Anterior cingulate cortex (tissue), 58 donors: ENCODE measurements at places on chromosomes 4 and X.

DNA sequence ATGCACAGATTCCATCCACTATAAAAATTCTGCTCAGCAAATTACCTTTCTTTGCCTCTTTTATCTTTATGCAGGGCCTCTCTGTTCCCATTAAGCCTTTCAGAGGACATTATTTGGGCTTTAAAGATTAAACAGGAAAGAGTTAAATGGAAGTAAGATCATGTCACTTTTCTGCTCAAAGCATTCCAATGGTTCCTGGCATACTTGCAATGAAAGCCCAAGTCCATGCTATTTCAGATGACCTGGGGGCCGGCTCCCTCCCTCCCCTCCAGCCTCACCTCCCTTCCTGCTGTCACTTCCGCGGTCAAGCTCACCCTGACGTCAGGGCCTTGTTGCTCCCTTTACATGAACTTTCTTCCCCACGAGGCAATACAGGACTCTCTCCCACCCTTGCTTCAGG, 125.5 kb downstream of the C4orf51 start:
- no peak for DNase-seq

GRCh38 chr4:24768604-24769003, 26.8 kb upstream of the SOD3 start:
- DNase-seq: no peak

DNA sequence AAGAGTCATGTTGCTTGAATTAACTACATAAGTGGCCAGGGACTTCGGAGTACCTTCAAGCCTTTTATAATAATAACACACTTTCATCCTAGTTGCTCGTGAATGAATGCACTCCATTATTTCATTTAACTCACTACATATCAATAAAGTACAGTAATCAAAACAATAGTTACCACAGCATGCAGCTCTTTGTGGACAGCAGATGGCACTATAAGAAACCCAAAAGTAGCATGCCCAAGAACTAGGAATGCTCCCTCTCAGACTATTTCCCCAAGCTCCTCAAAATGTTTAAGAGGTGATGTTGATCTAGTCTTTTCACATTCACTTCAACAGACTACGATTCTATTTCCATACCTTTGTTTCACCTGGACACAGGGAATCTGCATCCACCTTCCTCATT, 500.8 kb upstream of the DIAPH2 start:
- DNase-seq: no peak

DNA sequence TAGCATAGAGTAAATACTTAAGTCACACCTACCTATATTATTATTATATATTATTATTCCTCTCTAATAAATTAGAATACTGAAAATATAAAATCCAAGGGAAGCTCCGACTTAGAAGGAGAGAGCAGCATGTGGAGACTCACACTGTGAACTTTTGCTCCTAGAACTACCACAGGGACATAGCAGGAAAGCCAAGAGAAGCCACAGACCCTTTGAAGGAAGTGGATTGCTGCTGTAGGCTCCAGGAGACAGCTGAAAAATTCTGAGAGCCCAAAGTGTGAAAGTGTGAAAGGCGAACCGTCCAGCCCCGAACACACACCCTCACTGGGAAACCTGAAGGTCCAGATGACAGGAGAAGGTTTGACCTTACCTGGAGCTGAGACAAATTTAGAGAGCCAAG, 177.0 kb downstream of the FAM13A start:
- no peak for DNase-seq

- DNase-seq: no peak
Measured at GRCh38 chr4:169312690-169313422, 42.1 kb upstream of the SH3RF1 start.

GRCh38 chr4:38688676-38689355, 24.8 kb downstream of the KLF3 start:
- no peak for DNase-seq

GRCh38 chrX:155998116-155998515, 620 bp downstream of the IL9R start:
- DNase-seq: no peak

DNA sequence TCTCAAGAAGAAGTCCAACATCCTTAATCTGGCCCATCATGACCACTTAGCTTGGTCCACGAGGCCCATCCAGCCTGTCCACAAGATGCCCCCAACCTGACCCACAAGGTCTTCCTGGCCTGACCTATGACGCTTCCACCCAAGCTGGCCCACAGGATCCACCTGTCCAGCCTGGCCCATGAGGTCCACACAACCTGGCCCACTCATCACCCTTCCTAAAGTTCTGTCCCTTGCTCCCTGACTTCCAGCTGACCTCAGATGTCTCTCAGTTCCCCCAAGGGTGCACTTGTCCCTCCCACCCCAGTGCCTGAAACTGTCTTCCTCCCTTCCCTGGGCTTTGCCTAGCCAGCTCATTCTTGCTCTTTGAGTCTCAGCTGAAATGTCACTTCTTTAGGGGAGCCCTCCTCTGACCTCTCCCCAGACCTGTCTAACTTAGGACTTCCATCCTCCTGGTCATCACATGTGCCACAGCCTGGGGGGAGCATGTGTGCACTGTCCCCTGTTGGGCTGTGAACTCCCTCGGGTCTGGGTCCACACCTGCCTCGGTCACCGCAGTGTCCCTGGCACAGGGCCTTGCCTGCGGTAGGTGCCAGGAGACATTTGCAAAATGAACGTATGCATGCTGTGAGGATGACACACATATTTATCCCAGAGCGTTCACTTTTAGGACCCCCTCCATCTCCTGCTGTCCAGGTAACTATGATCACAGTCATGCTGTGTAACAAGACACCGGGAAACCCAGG, 61.7 kb downstream of the EVC start:
- DNase-seq: no peak

GRCh38 chr4:168999809-169000208, 10.2 kb downstream of the CBR4 start:
- no peak for DNase-seq

GRCh38 chr4:147284256-147284835, 196.6 kb upstream of the EDNRA start:
- no peak for DNase-seq

DNA sequence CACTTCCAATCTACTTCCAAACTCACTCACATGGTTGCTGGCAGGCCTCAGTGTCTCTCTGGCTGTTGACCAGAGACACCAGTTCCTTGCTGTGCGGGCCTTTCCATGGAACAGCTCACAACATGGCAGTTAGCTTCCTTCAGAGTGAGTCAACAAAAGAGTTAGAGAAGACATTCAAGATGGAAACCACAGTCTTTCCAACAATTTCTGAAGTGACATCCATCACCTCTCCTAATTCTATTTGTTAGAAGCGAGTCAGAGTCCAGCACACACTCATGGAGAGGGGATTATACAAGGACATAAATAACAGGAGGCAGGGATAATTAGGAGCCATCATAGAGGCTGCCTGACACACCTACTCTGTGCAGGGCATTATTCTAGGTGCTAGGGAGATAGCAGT, 62.5 kb upstream of the TMEM164 start:
- DNase-seq: no peak

GRCh38 chr4:17517664-17518063, 2.7 kb downstream of the CLRN2 start:
- no peak for DNase-seq

DNA sequence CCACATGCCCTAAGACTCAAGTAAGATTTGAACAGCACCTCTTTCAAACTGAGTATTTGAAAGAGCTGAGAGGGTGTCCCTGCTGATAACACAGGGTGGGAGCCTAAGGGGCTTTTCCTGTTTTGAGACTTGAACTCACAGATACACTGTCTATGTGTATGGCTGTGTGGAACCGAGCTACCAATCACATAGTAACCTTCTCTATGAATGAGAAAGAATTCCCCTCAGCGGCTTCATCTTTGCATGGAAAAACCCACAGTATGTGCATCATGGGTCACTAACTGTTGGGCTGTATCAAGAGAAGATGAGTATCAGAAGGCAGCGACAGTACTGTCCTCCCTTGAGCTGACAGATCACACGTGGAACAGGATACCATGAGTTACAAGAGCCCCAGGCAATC, 336.3 kb downstream of the AFF2 start:
- DNase-seq: no peak

- no peak for DNase-seq
Measured at GRCh38 chr4:169121861-169122382, 111.9 kb upstream of the CBR4 start.

GRCh38 chr4:39326468-39326977, 39.6 kb downstream of the RFC1 start:
- DNase-seq: no peak

GRCh38 chr4:1178300-1179088, 6.1 kb upstream of the SPON2 start:
- DNase-seq: no peak

DNA sequence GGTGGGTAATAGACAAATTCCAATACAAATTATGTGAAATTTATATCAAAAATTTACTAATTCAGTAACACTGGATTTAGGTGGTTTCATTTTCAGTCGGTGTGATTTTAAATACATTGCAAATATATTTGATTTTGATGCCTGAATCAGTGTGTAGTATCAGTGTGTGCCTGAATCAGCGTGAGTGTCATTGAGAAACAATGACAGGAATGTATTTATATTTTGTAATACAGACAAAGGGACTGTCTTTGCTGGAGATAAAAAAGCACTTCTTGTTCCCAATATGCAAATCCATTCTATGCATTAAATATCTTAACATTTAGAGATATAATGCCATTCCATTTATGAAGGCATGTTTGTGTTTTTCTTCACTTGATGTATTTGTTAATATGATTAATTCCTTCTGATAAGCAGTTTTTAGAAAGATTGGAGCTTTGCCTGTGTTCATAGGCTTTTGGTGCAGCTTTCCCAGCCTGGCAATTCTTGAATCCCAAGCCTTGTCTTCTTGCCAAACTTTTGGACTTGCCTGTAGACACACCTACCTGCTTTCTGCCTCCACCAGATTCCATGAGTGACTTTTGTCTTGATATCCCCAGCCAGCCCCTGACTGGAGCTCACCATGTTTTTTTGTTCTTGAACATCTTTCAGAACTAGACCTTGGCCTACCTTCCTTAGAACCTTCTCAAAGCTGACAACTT, 243.8 kb downstream of the ADGRL3 start:
- DNase-seq: no peak

DNA sequence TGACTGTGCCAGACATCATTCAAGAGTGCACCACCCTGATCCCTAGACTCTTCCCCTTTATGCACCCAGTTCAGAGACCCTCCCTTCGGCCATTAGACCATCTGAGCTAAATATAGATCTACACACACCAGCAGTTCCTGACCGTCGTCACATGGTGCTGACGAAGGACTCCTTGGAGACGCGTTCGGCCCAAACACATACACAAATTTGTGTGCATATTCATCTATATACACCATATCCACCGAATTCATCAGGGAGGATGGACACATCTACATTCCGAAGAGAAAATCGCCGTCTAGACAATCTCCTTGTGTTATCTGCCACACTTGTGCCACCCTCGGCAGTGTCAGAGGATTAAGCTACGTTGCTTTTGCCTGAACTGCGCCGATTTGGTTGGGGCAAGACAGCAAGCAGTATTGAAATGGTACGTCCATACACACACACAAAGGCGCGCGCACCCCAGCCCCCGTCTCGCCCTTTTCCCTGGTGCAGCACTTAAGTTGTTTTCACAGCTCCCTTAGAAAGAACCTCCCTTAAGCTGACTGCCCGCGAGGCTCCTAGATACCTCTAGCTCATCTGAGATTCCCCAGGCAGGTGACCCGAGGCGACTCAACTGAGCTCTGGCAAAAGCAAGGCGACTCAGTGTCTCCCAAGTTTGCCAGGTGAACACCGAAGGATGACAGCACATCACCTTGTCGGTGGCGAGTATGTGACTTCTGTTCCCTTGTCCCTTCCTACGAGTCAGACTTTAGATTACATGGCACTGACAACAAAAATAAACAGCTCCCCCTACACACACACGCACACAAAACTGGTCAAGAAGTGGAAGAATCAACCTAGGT, 1.0 kb downstream of the RASGEF1B start:
- DNase-seq: peak; percentile 52

DNA sequence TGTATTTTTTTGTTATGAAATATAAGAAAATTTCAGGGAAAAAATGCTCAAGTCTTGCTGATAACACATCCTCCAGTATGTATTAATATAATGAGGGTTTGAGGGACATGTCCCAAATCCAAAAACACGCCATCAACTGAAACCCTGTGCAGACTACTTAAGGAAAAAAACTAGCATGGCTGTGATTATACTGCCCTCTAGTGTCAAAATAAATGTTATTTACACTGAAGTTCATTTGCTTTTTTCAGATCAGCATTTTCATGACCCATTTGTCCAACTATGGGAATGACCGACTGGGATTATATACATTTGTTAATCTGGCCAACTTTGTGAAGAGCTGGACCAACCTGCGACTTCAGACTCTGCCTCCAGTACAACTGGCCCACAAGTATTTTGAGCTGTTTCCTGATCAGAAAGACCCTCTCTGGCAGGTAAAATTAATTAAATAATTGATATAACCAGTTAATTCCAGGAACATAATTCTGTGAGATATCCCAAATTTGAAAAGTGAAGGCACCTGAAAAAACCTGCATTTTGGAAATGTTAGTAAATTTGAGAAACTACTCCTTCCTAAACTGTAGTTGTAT, 128.5 kb downstream of the PRSS12 start:
- no peak for DNase-seq

- no peak for DNase-seq
Measured at GRCh38 chr4:54231419-54231767, 2.3 kb downstream of the PDGFRA start.

GRCh38 chr4:80231180-80231579, 33.9 kb downstream of the PRDM8 start:
- DNase-seq: no peak

DNA sequence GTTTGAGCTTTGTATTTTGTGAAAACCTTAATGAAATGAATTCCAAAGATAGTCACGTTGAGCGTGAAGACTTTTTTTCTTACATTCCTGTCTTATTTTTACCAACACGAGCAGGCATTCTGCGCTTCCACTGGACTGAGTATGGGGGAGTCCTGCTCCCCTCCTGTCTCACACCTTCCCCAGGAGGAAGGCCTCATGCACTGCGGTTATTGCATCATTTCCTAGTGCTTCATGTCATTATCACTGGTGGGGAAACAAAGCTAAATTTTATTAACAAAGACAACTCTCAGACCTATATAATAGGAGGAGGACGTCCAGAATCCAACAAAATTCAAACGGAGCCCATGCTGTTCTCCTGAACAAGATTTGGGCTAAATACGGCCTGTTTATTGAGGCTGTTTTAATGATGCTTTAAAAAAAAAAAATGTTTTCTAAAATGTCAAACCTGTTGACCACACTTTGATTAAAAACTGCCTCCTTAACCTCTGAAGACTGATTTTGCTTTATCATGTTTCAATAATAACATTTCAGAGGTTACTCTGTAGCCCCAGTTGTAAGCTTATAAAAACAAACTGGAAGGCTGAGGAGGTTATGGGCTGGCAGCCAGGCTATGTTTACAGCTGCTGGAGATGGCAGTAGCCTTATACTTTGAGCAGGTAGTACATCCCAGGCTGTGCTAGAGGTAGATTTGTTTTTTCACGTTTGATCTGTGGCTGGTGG, 118.0 kb downstream of the SOWAHB start:
- DNase-seq: no peak

DNA sequence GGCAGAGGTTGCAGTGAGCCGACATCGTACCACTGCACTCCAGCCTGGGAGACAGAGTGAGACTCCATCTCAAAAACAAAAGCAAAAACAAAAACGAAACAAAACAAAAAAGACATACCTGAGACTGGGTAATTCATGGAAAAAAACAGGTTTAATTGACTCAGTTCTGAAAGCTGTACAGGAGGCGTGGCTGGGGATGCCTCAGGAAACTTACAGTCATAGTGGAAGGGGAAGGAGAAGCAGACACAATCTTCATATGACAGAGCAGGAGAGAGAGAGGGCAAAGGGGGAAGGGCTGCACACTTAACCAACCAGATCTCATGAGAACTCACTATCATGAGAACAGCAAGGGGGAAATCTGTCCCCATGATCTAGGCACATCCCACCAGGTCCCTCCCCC, 229.5 kb downstream of the STK32B start:
- DNase-seq: no peak

- DNase-seq: no peak
Measured at GRCh38 chr4:7514789-7515188, 80.1 kb upstream of the PSAPL1 start.
